ENCODE measurements at places on chromosomes 7 and 10. TPM values are rescaled to one million over a fixed set of nuclear protein-coding genes. Genes with fewer than 3 reads are reported as not detected.

PPP1R9A gene
- 9.7 TPM for total RNA-seq

EBLN1 gene
- total RNA-seq = not detected

PTCD1 gene
- total RNA-seq = 38.5 TPM

IFIT1B gene
- total RNA-seq = not detected

WNT2 gene
- total RNA-seq = not detected

CYP3A7 gene
- not detected for total RNA-seq

FAM25A gene
- not detected for total RNA-seq

ACHE gene
- total RNA-seq = 1.5 TPM

CYCS gene
- total RNA-seq = 287 TPM

DAGLB gene
- total RNA-seq = 22.5 TPM

FRMD4A gene
- total RNA-seq = 24.1 TPM

GJD4 gene
- not detected for total RNA-seq

PRTFDC1 gene
- total RNA-seq = 15.8 TPM

EBF3 gene
- not detected for total RNA-seq

CCDC3 gene
- 0.03 TPM for total RNA-seq

ITGA8 gene
- 1.9 TPM for total RNA-seq

UNCX gene
- not detected for total RNA-seq

CALHM3 gene
- total RNA-seq = 4.8 TPM

CHAT gene
- not detected for total RNA-seq

RBM48 gene
- 13.2 TPM for total RNA-seq

ZCWPW1 gene
- 3.7 TPM for total RNA-seq

ANKMY2 gene
- total RNA-seq = 36.3 TPM

PILRA gene
- total RNA-seq = not detected

CABCOCO1 gene
- total RNA-seq = 1.1 TPM

FRAT1 gene
- 1.8 TPM for total RNA-seq

CTAGE4 gene
- not detected for total RNA-seq
